ENCODE measurements at places on chromosomes 4 and X. TPM values are rescaled to one million over a fixed set of nuclear protein-coding genes. Genes with fewer than 3 reads are reported as not detected.

Gene IL21
- total RNA-seq: not detected

- no peak overlapping the region for H3K4me3 ChIP-seq
- no peaks in the 10 kb centered on the region for H3K36me3 ChIP-seq
- H3K27ac ChIP-seq: peak overlapping the region; percentile 51
Measured at GRCh38 chr4:122665161-122665929, 44.5 kb upstream of the IL21 start.

DNA sequence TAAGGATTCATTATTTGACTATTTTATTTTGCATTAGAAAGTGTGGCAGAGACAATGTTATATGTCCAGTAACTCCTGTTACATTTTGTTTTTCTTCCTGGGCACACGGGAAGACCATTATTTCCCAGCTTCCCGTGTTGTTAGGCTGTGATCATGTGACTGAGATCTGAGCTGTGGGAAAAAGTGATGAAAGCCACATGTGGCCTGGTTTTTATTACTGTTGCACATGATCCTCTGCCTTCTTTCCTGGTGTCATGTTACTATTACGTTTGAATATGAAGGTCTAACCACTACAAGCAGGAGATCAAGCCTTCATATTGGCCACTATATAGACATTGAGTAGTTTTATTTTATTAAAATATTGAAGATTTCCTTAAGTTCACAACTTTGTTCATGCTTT is 28.2 kb upstream of the MID1 start:
- H3K27ac ChIP-seq: no peak overlapping the region
- no peak overlapping the region for H3K4me3 ChIP-seq
- H3K4me1 ChIP-seq: no peaks in the 10 kb centered on the region
- no peak for DNase-seq
- H3K36me3 ChIP-seq: no peaks in the 10 kb centered on the region

DNA sequence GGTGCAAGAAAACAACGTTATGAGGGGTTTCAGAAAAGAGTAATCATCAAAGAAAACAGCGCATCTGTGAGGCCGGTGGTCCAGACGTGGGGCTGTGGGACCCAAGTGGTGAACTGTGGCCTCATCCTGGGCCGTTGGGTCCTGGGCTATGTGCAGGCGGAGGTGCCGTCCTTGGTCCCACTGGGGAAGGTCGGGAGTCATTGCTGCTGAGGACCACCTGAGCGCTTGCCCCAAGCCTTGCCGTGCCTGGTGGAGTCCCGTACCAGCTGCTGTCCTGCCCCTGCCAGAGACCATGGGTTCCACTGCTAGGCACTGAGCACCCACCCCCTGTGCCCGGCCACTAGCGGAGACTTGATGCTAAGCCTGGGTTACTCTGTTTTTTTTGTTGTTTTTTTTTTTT is 25.5 kb upstream of the UVSSA start:
- no peaks in the 10 kb centered on the region for H3K36me3 ChIP-seq
- H3K27ac ChIP-seq: no peak overlapping the region
- no peak overlapping the region for H3K4me3 ChIP-seq
- no peaks in the 10 kb centered on the region for H3K27me3 ChIP-seq
- H3K4me1 ChIP-seq: no peaks in the 10 kb centered on the region

- H3K4me3 ChIP-seq: no peak overlapping the region
- DNase-seq: peak; percentile 79
- no peaks in the 10 kb centered on the region for H3K4me1 ChIP-seq
- no peaks in the 10 kb centered on the region for H3K36me3 ChIP-seq
Measured at GRCh38 chr4:139099366-139099982, 77.5 kb downstream of the ELF2 start.

DNA sequence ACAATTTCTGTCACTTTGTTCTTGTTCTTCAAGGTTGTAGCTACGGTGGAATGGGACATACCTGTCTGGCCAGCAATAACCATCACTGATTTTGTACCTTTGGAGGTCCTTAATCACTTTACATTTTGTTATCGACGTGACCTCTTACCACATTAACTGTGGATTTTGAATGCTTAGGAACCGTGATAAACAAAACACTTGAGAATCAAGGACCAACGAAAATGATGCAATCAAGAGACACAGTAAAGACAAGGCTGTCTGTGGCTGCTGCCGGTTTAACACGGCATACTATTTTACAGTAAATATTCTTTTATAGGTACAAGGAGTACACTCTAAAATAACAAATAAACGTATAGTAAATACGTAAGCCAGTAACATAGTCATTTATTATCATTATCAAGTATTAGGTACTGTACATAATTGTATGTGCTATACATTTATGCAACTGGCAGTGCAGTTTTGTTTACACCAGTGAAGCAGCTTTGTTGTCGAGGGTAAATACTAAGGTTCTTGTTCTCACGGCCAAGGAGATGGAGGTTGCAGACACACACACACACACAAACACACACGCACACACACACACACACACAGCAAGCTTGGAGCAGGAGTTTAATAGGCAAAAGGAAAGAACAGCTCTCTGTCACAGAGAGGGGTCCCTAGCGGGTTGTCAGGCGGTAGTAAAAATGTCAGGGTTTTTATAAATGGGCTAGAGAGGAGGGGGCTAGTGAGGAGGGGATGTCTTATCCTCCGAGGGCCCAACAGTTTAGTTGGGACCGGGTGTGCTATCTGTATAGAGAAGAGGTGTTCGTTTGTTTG is 194.7 kb upstream of the CXorf51B start:
- H3K4me1 ChIP-seq: no peaks in the 10 kb centered on the region
- no peak overlapping the region for H3K27ac ChIP-seq
- H3K36me3 ChIP-seq: no peaks in the 10 kb centered on the region
- H3K27me3 ChIP-seq: no peaks in the 10 kb centered on the region
- H3K4me3 ChIP-seq: no peak overlapping the region
